NCI-H2029 treated with DMSO at 0.1 percent for 48 hours (cell line): ENCODE measurements at places on chromosomes 6 and 20.

GRCh38 chr20:47927385-47927851, 142.1 kb upstream of the SULF2 start:
- no peak for DNase-seq

- DNase-seq, result peak; percentile 10
Observed at GRCh38 chr20:63740627-63741353, 1.2 kb downstream of the SLC2A4RG start.

DNA sequence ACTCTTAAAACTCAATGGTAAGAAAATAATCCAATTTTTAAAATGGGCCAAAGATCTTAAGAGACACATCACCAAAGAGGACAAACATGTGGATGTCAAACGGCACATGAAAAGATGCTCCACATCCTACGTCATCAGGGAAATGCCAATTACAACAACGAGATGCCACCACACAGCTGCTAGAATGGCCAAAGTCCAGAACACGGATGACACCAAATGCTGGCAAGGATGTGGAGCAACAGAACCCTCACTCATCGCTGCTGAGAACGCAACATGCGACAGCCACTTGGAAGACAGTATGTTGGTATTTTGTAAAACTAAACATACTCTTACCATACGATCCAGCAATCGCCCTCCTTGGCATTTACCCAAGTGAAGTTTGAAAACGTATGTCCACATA, 132.8 kb upstream of the CDH4 start:
- DNase-seq, result no peak

- no peak for DNase-seq
Observed at GRCh38 chr6:11614534-11615213, 77.1 kb downstream of the TMEM170B start.

- DNase-seq, result no peak
Observed at GRCh38 chr20:45055056-45055455, 45.9 kb downstream of the KCNS1 start.

- DNase-seq, result no peak
Observed at GRCh38 chr6:52317841-52318581, 33.5 kb upstream of the MCM3 start.

DNA sequence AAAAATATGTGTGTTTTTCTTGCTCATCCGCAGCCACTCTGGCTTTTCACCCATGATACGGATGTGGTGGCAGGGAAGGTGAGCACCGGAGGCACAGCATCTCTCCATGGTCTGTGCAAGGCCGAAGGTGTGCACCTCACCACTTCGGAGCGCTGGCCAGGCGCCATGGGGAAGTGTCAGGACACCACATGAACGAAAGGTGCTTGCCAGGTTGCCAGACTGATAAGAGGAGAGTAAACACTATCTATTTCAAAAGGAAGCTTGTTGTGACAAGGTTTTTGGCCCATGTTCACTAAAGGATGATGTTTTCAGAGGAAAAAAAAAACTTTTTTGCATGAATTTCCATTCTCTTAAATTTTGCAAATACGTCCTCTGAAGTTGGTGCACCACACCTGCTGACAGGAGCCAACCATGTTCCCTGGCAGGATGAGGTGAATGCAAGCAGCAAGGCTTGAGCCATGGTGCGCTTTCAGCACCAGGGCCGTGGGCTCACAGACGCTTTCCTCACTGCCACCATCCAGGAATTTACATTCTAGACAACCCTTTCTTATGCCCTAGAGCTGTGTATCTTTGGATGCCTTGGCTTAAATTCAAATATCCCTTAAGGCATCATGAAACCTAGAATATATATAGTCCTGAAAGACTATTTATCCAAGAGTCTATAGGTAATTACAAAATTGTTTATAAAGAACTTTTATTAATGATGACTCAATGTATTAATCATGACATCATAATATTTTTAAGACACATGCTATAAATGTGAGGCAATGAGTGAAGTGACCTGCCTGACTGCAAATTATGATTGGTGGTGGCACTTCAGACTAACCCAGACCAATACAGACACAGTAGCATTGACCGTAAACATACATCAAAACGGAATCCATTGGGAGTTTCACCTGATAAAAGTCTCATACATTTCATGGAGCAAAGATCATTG, 234.5 kb downstream of the TFAP2A start:
- DNase-seq, result peak; percentile 99

DNA sequence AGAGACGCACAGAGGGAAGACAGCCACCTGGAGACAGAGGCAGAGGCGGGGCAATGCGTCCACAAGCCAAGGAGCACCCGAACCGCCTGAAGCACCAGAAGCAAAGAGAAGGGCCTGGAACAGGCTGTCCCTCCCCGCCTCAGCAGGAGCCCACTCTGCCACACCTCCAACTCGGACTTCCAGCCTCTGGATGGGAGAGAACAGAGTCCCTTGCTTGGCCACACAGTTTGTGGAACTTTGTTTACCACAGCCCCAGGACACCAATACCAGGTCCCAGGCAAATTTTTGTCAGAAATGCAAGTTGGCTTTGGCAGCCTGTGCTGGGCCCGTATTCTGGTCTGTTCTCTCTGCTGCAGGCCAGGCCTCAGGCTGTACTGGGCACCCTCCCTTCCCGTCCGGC, 87.5 kb upstream of the RPS6KA2 start:
- DNase-seq, result no peak

- DNase-seq, result peak; percentile 52
Observed at GRCh38 chr6:39841291-39841690, 49.1 kb downstream of the DAAM2 start.

- DNase-seq, result no peak
Observed at GRCh38 chr6:71531006-71531405, 242.4 kb downstream of the OGFRL1 start.

DNA sequence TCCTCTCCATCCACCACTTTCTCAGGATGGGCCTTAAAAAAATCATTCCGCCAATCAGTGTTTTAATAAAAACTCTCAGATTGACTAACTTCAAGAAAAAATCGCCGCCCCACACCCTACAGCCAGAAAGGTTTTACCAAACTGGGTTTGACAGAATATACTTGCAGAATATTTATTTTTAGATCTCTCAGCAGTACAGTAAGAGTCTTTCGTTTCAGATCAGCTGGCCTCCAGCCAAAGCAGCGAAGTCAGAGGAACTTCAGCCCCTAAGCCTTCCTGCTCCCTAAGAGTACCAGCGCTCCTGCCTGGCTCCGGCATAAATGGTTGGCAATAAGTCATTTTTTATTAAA, 24.7 kb downstream of the TBC1D7 start:
- DNase-seq, result peak; percentile 13

- DNase-seq, result no peak
Observed at GRCh38 chr6:65052626-65053025, 654.4 kb downstream of the EYS start.

- no peak for DNase-seq
Observed at GRCh38 chr6:143193571-143194094, 132.9 kb downstream of the AIG1 start.

- DNase-seq, result no peak
Observed at GRCh38 chr20:46134716-46135115, 16.6 kb downstream of the CD40 start.

GRCh38 chr6:150301846-150302519, 66.8 kb upstream of the IYD start:
- DNase-seq, result no peak

- no peak for DNase-seq
Observed at GRCh38 chr6:107114926-107115694, at the start of gene BEND3. BEND3 (minus strand) TSS chr6:107115515; CDS start chr6:107099285, 16,230 bp downstream.

DNA sequence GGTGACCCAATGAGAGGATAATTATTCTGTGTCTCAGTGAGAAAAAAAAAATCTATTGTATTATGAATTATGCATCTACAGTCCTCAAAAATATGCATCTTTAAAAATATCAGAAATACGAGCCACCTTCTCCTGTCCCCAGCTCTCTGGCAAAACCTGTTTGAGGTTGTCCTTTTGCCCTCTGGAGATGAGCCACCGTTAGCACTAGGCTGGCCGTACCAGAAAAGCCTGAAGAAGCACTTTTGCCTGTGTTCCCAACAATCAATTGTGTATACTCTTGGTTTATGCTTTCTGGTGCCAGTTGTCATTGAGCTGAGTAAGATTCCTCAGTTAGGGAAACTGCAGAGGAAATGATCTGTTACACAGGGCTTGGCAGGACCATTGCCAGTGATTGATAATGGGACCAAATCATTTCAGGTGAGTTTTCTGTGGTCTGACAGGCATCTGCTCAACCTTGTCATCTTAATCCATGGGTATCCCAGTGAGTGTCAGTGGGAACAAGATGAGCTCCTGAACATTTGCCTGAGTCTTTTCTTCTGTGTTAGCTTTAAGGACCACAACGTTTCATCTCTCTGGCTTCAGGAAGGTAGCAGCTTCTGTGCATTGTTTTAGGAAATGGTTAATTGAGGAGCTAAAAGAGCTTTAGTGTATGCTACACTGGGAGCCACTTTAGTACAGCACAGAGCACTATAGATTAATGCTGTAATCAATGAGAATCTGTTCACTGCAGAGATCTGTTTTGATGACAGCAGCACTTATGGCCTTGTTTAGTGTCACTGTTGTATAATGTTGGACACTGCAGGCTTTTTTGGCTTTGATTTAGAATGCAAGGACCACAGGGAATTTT, 330.1 kb downstream of the RIMS1 start:
- DNase-seq, result no peak

DNA sequence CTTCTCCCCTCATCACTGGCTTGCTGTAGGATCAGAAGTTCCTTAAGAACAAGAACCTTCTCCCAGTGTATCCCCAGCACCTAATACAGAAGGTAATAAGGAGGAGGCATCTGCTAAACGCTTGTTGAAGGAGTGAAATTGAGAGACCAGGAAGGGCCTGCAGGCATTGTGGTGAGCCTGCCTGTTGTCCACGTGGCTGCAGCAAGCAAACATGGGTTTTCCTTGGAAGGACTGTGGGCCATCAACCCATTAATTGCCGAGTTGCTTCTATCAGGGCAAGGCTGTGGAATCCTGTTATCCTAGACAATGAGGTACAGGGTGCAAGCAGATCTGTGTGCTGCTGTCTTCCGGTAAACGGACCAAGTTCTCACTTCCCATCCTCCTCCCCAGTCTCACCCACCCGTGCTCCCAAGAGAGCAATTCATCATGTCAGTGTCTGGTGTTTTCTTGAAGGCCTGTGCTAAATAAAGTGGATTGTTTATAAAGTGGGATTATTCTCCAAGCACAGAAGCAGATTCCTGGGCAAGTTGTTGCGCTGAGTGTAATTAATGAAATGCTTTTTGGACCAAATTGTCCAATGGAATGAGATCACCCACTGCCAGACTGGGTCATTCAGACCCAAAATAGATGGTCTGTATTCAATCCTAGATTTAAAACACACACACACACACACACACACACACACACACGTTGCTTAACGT, 164.6 kb upstream of the CDYL start:
- no peak for DNase-seq

GRCh38 chr20:63442100-63442493, 30.4 kb downstream of the KCNQ2 start:
- DNase-seq, result no peak

DNA sequence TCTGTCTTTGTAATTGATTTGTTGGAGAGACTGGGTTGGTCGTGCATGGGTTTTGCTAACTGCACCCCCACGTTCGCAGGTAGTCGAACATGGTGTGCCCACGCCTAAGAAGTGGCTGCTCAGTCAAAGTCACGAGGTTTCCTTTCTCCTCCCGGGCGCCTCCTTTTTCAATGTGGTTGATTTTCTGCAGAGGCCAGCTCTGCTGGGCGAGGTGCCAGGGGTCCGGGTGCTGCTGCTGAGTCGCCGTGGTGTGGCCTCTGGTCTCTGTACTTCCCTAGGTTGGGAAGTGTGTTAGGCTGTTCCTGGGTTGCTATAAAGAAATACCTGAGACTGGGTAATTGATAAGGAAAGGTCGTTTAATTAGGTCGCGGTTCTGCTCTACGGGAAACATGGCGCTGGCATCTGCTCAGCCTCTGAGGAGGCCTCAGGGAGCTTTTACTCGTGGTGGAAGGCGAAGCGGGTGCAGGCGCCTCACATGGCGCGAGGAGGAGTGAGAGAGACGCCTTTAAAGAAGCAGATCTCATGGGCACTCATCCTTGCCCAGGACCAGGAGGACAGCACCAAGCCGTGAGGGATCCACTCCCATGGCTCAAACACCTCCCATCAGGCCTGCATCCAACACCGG, 14.1 kb downstream of the OSBPL2 start:
- no peak for DNase-seq
